ENCODE measurements at places on chromosomes 16 and 17.

- no peak for DNase-seq
These were observed 8.4 kb downstream of the FXR2 start for GRCh38 chr17:7606280-7606679.

DNA sequence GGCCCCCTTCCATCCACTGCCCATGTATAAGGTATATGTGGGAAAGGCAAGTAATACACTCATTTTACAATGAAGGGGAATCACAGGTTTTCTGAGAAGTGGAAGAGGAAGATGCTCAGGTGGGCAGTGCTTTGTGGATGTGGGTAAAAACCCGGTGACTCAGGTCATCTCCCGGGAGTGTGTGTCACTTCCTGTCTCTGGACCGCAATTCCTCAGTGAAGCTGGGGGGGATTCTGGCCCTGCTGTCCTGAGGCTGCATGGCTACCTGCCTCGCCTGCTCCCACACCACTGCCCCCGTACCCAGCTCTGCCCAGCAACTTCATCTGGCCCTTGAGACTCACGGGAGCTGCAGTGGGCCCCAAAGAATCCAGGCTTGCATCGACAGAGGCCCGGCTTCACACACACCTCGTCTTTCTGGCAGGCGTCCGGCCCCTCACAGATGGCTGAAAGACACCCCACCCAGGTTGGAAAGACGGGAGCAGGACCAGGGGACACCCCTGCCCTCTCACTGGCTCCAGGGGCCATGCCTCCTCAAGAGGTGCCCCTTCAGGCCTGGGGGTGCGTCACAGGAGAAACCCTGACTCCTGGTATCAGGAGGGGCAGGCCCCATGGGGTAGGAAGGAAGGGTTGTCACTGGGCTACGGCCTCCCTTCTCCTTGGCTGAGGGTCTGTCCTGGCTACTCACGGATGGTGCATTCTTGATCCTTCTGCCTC is 882 bp downstream of the SCARF1 start:
- no peak for DNase-seq

- no peak for DNase-seq
These were observed 146.4 kb upstream of the CHMP6 start for GRCh38 chr17:80845069-80845862.

DNA sequence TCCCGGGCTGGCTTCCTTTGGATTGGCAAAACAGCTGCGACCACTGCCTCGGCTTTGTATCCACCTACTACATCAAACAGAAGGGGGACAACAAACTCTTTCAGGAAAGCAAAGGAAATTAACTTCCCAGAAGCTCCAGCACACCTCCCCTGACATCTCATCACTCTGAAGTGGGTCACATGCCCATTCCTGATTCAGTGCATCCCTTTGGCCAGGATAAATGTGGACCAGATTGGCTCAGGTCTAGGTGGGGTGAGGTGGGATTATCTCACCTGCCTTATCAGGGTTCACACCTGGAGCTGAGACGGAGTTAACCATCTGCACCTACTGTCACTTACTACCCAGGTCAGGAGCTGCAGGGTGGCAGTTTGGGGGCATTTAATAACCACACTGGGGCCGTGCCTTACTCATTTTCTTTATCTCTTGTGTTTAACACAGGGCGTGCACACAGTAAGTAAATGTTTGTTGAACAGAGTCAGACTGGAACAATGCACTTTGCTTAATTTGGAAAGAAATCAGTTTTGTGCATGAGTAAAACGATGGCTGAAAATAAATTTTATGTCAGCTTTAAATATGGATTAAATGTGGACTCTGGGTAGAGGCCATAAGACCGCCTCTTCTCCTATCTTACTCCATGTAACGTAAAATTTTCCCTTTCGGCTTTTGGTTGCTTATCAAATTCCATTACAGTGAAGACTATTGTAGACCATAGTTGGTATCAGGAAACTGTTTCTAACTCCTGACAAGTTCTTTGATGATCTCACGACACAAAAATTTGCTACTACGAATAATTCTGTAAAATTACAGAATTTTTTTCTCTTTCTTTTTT is 36.0 kb downstream of the IQCK start:
- DNase-seq, result no peak
